ENCODE measurements at places on chromosomes 1 and 21.

GRCh38 chr1:70892140-70892539 is 155.5 kb downstream of the PTGER3 start:
- no peak for DNase-seq

GRCh38 chr1:170700842-170701615 is 37.1 kb downstream of the PRRX1 start:
- peak; percentile 41 for DNase-seq

- no peak for DNase-seq
Measured at GRCh38 chr1:71834601-71835441, 447.5 kb downstream of the NEGR1 start.

DNA sequence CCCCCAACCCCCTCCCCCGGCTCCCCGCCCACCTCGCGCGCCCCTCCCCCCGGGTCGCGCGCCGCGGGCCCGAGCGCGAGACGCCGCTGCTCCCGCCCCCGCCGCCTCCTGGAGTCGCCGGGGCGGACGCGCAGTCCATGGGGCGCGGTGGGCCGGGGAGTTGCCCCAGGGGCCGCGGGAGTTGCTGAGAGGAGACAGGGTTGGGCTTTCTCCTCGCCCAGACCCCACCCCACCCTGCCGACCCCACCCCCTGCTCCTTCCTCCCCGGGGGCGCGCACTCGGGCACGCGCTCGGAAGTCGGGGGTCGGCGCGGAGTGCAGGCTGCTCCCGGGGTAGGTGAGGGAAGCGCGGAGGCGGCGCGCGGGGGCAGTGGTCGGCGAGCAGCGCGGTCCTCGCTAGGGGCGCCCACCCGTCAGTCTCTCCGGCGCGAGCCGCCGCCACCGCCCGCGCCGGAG is at the start of gene LAMC1:
LAMC1 (plus strand) TSS at position 275 of the 455 bp plus-strand sequence. CDS start 297 bp downstream, outside the sequence.
- DNase-seq, result peak; percentile 61

GRCh38 chr1:198465201-198466144 is 75.0 kb downstream of the ATP6V1G3 start:
- peak; percentile 40 for DNase-seq

GRCh38 chr21:42437786-42438185 is 34.1 kb downstream of the UBASH3A start:
- no peak for DNase-seq

- peak; percentile 77 for DNase-seq
Measured at GRCh38 chr1:17233675-17234320, 15.1 kb upstream of the PADI3 start.

- no peak for DNase-seq
Measured at GRCh38 chr1:188169971-188170370, 1341.2 kb downstream of the PLA2G4A start.

DNA sequence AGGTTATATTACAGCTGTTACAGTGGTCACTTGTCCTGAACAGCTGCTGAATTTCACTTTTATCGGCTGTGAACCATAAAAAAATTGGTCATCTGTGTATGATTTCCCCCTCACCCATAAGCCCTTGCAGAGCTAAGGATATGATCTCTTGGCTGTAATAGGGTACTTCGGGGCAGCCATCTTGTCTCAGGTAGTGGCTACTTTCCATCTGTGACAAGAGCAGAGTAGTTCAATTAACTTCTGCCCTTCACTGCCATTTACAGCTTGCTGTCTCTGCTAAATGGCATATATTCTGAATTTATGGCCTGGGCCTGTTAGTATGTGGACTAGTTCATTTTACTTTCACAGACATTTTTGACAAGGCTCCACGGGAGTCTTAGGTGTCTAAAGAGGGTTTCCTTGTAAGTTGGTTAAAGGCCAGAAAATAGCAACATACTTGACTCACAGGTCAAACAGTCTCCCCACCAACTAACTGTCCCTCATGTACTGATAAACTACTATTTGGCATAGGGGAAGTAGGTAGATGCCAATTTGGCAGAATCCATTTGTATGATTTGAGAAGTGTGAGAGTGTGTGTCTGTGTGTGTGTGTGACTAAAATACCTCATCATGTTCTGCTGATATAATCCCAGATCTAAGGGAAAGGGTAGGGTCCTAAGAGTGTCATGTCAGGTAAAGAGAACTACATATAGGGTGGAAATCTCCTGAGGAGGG is 151.6 kb downstream of the KCTD3 start:
- no peak for DNase-seq

GRCh38 chr1:107889524-107889923 is 75.5 kb downstream of the VAV3 start:
- DNase-seq, result no peak
